ENCODE measurements at places on chromosomes 5 and 9. TPM values are rescaled to one million over a fixed set of nuclear protein-coding genes. Genes with fewer than 3 reads are reported as not detected.

The DOK3 gene
- total RNA-seq = 4.4 TPM

The PAEP gene
- not detected for total RNA-seq

The RAB3C gene
- total RNA-seq = 0.92 TPM

The DDX4 gene
- total RNA-seq = not detected

The LPAR1 gene
- 13.8 TPM for total RNA-seq

The ZNF454 gene
- 1.8 TPM for total RNA-seq

The NUDCD2 gene
- total RNA-seq = 11.8 TPM

The CDH10 gene
- 0.11 TPM for total RNA-seq

The FCHO2 gene
- total RNA-seq = 23.0 TPM

The ACSL6 gene
- total RNA-seq = 3.4 TPM

The NMUR2 gene
- total RNA-seq = 0.14 TPM

The NDUFAF2 gene
- total RNA-seq = 42.6 TPM

The PCDHB9 gene
- total RNA-seq = 1.3 TPM

The MEF2C gene
- total RNA-seq = 46.7 TPM

The HAVCR2 gene
- 3.5 TPM for total RNA-seq

The NIPAL4 gene
- total RNA-seq = not detected

The OR1J1 gene
- not detected for total RNA-seq

The PPP3R2 gene
- not detected for total RNA-seq

The ZNF608 gene
- total RNA-seq = 9.3 TPM

The HAVCR1 gene
- not detected for total RNA-seq

The NDUFS4 gene
- 224 TPM for total RNA-seq

The C9 gene
- not detected for total RNA-seq

The CTXN3 gene
- total RNA-seq = not detected

The FGFR4 gene
- 4.3 TPM for total RNA-seq

The MOCS2 gene
- total RNA-seq = 93.6 TPM

The PKD2L2 gene
- total RNA-seq = 0.81 TPM

The PSAT1 gene
- total RNA-seq = 1.4 TPM

The SLC4A9 gene
- total RNA-seq = not detected

The PHF24 gene
- total RNA-seq = 0.22 TPM

The PDE8B gene
- total RNA-seq = 1.0 TPM

The MARCOL gene
- total RNA-seq = not detected

The RPL35 gene
- 752 TPM for total RNA-seq

Data from Right ventricle myocardium inferior (tissue), 1 donor.